ENCODE measurements at places on chromosomes 16 and 17. TPM values are rescaled to one million over a fixed set of nuclear protein-coding genes. Genes with fewer than 3 reads are reported as not detected.
A peak's percentile ranks its signal among the peaks of the same experiment; 100 is the strongest.

GRCh38 chr17:72111336-72111923 is 9.4 kb upstream of the SOX9 start:
- DNase-seq: no peak

DNA sequence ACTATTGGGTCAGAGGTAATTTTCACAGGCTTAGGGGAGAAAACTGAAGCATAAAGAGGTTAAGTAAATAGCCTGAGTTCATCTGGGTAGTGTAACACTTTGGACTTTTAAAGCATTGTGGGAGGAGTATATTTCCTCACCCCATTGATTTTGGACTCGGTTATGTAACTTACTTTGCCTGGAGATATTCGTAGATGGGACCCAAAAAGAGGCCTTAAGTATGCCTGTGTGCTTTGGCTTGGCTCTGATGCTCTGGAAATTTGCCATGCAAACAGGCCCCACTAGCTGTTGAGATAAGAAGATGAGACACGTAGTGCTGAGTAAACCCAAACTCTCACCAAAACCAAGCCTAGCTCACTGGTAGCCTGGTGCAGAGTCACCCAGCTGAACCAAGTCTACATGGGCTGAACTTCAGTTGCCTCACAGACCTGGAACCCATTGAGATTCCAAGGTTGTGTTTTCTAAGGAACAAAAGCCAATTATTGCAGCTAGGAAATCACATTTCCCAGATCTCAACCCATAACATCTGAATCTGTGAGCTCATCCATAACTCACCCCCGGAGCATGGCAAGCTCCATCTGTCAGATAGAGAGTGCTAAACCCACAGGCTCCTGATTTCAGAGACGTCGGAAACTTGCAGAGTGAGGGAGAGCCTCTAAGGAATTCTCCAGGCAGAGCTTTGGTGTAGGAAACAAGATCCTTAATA is 536.0 kb upstream of the C16orf82 start:
- no peak for DNase-seq

GRCh38 chr17:40108970-40109824 is 8.8 kb upstream of the NR1D1 start:
- no peak for DNase-seq

DNA sequence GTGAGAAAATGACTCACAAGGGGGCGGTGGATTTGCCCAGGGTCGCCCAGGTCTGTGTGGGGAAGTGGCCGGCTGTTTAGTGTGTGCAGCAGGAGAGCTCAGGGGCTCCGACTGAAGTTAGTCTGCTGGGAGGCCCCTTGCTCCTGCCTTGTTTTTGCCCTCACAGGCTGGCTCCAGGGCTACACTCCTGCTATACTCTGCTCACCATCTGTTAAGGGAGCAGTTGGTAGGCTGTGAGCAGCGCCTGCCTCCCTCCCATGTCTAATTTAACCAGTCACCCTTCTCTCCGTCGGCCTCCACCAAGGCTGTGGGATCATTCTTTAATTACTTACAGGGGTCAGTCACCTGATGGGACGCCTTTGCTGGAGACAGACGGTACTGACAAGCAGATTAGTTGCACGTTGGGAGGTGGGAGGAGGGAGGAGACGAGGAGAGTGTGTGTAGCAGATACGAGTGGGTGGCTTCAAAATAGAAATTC is 35.5 kb downstream of the KSR1 start:
- no peak for DNase-seq

DNA sequence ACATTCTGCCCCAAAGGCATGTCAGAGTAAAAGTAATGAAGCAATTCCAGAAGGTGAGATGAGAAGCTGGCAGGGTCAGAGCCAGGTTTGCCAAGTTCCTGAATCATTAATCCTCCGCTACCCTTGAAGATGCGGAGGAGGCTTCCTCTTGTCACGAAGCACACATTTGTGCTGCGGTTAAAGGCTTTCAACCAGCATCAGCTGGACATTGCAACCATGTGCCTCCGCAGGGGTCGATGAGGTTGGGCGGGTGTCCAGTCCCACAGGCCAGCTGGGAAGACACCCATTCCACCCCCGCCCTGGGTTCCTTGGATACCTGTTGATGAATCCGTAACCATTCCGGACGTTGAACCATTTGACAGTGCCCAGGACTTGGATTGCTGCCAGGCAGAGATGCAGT is 1.3 kb downstream of the YBX2 start:
- no peak for DNase-seq

- DNase-seq: peak; percentile 54
These were observed 14.6 kb upstream of the CIITA start for GRCh38 chr16:10862438-10862837.

- peak; percentile 70 for DNase-seq
These were observed at the start of gene ZNF205 for GRCh38 chr16:3112058-3112880. TSS of gene ZNF205 (plus strand) at chr16:3112586. CDS start at chr16:3113431, 845 bp downstream.

FA2H gene
- not detected for total RNA-seq

SLC6A2 gene
- total RNA-seq: not detected

GJD3 gene
- not detected for total RNA-seq

PLD6 gene
- total RNA-seq: 1.1 TPM

GLIS2 gene
- 0.56 TPM for total RNA-seq

TTYH2 gene
- 2.3 TPM for total RNA-seq

TBC1D3E gene
- total RNA-seq: not detected

Data from IMR-90 (cell line).